ENCODE measurements at places on chromosomes 2 and 18. TPM values are rescaled to one million over a fixed set of nuclear protein-coding genes. Genes with fewer than 3 reads are reported as not detected.

DNA sequence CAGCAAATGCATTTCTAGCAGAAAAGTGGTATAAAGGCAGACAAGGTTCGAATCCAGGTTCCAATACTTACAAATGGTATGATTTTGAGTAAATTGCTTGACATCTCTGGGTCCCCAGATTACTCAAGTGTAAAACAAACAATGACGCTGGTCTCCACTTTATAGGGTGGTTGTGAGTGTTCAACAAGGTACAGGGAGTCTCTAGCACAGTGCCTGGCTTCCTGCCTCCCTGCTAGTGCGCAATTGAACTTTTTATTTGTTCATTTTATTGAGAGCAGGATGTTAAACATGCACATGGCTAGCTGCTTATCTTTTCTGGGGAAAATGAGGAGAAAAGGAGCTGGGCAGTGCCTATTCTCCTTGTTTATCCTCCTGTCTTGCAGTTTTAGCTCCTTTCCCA is 74.9 kb upstream of the MYL1 start:
- DNase-seq = no peak

DNA sequence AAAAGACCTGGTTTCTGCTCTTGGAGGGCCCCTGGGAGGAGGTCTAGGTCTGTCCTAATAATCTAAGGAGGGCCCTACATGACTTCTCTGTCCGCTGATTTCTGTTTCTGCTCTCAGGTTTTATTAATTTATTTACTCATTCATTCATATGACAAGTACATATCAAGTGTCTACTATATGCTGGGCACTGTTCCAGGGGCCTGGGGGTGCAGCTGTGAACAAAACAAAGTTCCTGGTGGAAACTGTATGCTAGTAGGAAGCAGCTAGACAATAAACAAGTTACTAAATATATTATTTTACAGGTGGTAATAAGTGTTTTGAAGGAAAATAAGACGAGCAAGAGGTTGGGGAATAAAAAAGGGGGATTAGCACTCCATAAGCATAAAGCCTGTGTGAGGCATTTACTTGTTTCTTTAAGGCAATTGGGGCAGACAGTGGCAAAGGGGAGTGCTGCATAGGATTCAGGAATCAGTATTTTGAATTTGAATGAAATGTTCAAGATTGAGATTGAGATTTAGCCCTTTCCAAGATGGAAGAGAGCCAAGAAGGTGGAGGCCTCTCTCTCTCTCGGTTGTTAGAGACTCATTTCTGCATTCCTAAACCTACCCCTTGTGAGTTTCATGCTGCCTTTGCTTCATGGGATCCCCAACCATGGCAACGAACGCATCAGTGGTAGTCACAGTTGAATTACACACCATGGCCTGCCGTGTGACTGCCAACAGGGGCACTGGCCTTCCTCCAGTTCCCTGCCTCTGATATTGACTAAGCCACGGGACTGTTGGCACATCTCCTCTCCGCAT is 28.3 kb downstream of the DRC1 start:
- no peak for DNase-seq

DNA sequence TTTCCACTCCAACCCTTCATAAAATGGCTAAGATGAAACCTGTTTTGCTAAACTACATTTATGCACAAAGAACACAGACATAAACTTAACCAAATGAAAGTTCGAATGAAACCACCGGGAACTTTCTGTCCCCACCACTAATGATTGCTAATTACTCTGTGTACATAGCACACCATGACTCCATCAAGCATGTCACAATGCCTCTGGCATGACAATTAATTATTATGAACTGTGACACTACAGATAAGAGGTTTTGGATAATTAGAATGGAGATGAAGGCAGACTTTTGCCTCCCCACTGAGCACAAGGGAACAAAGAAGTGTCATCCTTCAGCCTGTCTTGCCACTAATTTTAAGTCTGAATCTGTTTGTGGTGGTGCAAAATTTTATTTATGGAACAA is 1.5 kb downstream of the DAPL1 start:
- DNase-seq = no peak

DNA sequence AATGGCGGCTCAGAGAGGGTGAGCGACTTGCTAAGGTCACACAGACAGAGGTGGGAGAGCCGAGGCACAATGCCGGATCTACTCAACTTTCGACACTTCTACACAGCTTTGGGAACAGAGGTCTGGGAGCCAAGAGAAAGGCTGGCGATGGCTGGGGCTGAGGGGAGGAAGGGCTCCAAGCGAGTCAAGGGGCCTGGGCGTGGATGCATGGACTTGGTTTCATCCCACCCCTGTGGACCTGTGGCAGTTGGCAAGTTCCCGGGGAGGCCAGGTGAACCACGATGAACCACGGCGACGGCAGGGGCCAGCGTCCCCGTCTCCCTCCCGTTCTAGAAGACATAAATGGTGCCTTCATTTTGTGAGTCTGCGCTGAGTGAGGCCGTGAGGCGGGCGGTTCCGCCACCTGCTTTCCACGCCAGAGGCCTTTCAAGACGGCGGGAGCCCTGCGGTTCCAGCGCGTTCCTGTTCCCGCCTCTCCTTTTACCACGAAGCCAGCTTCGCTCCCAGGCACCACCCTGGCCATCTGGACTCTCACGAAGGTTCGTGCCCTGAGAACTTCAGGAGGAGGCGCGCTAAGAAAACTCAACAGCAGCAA is 46.7 kb downstream of the EDAR start:
- DNase-seq = no peak

Gene SPDYA
- 4.0 TPM for polyA plus RNA-seq

Gene IL18R1
- polyA plus RNA-seq = 4.2 TPM

Gene MAP3K19
- polyA plus RNA-seq = 3.5 TPM
